ENCODE measurements at places on chromosomes 16 and 17.

GRCh38 chr17:18139498-18139897 lies 30.9 kb downstream of the MYO15A start:
- DNase-seq: no peak

DNA sequence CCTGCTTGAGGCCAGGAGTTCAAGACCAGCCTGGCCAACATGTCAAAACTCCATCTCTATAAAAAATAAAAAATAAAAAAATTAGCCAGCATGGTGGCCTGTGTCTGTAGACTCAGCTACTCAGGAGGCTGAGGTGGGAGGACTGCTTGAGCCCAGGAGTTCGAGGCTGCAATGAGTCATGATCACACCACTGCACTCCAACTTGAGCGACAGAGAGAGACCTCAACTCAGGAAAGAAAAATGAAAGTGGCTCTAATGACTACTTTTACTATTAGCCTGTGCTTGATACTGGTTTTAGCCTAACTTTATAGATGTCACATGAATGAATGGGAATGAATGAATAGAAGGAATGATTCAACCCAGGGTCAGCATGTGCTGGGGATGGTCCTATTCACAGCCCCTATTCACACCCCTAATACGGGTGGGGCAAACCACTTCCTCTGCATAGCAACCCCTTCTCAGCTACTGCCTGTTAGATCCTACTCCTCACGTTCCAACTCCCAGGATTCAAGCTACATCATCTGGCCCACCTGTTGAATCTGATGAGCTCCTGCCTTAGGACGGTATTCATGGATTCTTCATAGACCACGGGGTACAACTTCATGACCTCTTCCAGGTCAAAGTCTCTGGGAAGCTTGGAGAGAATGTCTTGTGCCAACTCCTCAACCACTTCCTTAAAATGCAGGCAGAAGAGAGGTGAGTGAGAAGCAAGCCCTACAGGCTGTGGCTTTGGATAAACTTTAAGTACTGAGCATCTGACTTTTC lies 40.5 kb downstream of the LYRM1 start:
- peak; percentile 17 for DNase-seq

- no peak for DNase-seq
These were observed 3.2 kb downstream of the UBALD1 start for GRCh38 chr16:4611337-4612021.

DNA sequence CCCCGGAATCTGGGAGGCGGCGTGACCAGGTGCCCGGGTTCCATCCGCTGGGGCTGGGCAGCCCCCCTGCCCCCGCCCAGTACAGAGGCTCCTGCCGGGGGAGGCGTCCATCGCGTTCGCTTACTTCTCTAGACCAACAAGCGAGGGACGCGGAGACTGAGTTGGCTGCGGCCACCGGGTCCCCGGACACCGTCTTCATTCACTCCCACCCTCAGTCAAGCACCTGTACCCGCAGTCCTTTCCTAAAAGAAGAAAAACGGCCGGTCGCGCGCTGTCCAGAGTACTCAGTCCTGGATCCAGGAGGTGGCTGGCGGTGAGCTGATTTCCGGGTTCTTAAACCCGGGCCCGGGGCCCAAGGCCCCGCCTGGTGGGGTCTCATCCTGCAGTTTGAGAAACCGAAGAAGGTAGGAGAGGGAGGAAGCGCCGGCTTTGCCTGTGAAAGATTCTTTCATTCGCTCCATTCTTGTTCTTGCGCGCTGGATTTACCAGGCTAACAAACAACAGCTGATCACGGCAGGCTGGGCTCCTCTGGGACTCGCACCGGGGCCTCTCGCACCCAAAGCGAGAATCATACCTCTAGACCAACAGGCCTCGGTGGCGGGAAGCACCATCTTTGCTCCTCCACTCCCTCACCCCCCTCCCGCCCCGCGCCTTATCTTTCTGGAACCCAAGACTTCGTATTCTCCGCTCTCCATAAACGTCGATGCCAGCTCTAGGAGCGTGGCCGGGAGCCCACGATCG lies 17.4 kb upstream of the OR1F1 start:
- no peak for DNase-seq

- DNase-seq: no peak
These were observed 57.1 kb downstream of the GOSR1 start for GRCh38 chr17:30534298-30534697.

DNA sequence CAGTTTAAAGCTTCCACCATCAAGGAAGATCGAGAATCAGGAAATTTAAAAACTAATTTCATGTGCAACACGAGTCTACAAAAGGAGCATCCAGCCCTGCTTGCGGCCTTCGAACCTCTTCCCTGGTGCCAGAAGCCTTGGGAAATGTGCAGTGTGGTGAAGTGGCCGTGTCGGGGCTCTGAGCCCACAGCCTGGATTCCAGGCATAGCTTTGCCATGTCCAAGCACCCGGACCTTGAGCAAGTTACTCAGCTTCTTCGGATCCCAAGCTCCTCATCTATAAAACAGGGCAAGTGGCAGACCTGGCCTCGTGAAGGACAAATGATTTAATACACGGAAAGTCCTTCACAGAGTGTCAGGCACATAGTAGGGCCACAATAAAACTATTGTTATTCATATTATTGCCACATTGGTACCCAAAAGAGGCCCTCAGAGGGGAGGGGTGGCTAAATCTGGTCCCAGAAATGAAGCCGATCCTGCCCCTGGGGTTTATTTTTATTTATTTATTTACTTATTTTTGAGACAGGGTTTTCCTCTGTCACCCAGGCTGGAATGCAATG lies 34.8 kb downstream of the COTL1 start:
- no peak for DNase-seq

DNA sequence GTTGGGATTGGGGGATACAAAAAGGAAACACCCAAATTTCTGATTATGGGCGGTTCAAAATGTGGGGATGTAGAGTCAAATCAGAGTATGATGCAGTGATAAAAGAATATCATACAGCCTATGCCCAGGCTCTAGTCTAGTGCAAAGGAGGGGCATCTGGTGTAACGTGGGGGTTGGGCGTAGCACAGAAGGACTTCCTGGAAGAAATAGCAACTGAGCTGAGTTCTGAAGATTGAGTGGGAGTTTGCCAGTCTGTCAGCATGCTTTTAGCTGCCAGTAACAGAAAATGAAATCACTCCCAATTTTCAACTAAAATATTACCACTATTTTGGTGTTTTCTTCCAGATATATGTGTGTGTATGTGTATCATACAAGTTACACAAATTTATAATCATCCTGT lies 196.9 kb downstream of the SPECC1 start:
- no peak for DNase-seq

DNA sequence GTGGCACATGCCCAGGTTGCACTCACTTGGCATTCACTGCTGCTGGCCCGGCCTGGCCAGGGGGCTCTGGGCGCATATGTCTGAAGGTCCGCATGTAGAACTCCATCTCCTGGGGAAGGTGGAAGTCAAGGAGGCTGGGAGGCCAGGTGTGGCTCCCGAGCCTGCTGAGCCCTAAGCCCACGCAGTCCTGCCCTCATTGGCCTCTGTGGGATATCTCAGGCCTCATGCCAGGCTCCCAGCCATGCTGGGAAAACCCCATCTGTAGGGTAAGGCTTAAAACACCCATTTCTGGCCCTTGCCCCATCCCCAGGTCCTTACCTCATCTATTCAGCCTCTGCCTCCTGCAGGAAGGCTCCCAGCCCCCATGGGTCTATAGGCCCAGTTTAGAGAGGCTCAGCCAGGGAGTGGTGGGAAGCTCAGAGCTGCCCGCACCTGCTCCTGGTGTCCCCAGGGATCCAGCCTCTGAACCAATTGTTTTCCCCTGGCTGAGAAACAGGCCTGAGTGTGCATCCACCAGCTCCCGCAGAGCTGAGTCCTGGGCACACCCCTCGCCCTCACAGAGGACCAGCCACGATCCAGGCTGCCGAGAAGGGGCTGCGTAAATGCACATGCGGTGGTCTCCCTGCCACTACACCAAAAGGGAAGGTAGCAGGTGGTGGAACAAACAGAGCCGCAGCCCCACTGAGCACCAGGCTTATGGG lies 2.3 kb upstream of the TPPP3 start:
- DNase-seq: no peak

DNA sequence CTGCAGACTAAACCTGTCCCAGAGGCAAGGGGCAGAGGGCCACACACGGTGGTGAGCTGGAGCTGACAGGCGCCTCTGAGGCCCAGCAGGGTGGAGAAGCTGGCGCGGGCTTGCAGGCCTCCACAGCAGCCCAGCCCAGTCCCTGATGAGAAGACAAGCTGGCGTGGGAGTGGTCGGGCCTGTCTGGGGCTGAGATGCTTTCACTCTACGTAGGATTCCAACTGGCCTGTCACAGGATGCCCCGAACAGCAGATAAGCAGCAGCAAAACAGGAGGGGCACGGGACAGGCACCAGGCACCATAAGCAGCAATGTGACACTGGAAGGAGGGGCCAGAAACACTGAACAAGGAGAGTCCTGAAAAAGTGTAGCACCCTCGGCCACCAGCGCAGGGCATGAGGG lies 40.1 kb downstream of the PEMT start:
- DNase-seq: no peak

GRCh38 chr17:67491681-67492024 lies 114.6 kb downstream of the PITPNC1 start:
- no peak for DNase-seq

GRCh38 chr16:48232493-48233040 lies 11.5 kb upstream of the LONP2 start:
- no peak for DNase-seq

- DNase-seq: no peak
These were observed 14.7 kb upstream of the MC1R start for GRCh38 chr16:89903908-89904515.

GRCh38 chr17:68955181-68955841 lies at the start of gene ABCA8:
ABCA8 (minus strand) TSS chr17:68955392; CDS start chr17:68942034, 13,358 bp downstream.
- DNase-seq: no peak

DNA sequence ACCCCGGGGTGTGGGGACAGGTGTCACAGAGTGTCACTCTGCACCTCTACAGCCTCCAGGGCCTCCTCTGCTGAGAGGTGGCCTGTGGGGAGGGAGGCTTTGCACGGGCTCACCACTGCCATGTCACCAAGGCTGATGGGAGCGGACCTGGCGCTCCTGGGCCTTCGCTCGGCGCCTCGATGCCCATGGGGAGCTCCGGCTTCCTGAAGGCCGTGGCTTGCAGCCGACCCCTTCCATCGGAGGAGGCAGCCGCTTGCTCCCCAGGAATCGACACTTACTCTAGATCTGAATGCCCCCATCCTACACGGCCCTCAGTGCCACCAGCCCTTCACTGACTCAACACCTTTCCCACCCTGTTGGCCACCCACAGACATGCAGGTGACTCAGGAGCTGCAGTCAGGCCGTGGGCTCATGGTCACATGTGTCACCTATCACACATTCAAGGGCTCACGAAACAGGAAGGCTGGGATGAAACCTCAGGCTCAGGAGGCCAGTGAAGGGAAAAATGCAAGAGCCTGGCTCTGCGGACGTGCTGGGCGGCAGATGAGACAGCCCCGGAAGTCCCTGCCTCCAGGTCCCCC lies 11.9 kb downstream of the LGALS3BP start:
- no peak for DNase-seq

DNA sequence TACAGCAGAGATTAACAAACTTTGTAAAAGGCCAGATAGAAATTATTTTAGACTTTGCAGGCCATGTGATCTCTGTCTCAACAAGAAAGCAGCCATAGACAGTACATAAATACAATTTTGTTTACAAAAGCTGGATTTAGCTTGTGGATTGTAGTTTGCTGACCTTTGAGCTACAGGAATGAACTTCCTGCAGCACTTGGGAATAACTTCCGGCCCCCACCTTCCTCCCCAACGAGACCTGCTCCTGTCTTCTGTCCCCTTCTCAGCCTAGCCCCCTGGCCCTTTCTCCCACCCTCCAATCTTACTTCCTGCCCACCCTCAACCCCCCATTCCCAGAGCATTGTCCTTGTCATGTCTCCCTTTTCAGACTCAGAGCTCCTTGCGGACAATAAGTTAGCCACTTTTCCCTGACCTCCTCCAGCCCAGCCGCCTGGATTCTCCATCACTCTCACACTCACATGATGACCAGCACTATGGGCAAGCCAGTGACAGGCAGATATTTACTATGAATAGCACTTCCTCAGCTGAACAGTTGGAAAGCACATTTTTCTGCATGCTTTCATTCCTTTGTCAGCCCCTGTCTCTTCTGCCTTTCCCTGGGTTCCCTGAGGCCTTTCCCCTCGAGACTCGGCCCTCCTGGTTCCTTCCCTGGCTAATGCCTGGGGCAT lies 27.6 kb upstream of the DLX3 start:
- DNase-seq: no peak

DNA sequence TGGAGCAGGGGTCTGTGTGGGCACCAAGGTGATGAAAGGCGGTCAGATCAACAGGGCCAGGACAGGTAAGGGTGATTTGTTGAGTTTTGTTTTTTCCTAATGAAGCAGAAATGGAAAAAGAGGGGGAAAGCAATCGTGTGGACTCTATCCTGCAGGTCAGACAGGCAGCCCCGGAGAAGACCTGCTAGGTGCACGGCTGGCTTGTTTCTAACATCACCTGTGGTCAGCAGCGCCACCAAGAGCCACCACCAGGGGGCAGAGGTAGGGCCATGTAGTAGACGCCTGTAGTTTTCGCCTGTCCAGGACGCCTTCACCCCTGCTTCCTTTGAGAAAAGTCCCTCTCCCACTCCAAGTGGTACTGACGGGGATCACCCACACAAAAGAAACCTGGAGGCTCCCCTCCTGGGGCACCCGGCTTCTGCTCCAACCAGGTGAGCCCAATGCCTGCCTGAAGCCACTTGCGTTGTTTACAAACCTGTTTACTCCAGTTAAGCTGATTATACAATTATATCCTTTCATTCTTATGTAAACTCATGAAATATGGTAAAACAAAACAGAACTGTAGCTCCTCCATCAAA lies 54.2 kb upstream of the SEC14L1 start:
- DNase-seq: peak; percentile 82

DNA sequence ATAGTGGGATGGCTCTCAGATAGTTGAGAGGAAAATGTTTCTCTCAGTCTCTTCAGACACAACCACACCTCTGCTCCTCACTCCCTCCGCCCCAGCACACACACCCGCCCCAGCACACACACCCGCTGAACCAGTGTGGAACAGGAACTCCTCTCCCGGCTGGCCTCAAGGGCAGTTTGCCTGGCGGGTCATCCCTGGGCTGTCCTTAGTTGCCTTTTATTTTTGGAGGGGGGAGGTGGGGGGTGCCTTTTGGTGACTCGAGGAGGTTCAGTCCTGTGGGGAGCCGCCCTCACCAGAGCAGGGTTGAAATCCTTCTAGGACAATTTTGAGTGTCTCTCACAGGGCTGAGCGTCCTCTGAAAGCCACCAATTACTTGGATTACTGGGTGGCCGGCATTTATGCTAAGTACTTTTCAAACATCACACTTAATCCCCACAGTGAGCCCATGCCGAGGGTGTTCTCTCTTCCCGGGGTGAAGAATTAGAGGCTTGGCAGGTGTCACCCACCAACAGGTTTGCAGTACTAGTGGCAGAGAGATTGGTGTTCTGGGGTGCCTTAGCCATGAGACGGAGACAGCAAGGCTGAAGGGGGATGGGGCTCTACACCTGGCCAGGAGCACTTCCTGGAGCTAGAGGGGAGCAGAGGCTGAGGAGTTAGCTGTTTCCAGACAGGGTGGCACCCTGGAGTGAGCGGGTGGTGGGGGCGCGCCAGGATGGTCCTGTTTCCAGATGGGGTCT lies 2.8 kb downstream of the RASD1 start:
- no peak for DNase-seq

- DNase-seq: no peak
These were observed 2.3 kb downstream of the ARL4D start for GRCh38 chr17:43400943-43401717.
